ENCODE measurements at places on chromosomes 2 and 18.

DNA sequence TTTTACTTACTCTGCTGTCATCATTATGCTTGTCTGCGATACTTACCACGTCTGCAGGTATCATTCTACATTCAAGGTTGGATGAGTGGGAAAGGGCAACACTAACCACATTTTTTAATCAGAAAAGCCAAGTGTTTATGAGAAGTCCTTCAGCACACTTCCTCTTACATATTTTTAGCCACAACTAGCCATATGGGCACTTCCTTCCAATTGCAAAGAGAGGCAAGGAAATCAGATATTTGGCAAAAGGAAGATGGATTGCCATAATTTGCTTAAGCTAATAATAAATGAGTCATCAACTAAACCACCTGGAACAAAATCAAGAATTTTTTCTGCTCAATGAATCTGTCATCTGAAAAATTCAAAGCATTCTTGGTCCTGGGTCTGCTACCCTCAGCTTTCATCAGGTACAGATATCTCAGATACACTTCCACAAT lies 16.7 kb upstream of the MRO start:
- no peak for DNase-seq

DNA sequence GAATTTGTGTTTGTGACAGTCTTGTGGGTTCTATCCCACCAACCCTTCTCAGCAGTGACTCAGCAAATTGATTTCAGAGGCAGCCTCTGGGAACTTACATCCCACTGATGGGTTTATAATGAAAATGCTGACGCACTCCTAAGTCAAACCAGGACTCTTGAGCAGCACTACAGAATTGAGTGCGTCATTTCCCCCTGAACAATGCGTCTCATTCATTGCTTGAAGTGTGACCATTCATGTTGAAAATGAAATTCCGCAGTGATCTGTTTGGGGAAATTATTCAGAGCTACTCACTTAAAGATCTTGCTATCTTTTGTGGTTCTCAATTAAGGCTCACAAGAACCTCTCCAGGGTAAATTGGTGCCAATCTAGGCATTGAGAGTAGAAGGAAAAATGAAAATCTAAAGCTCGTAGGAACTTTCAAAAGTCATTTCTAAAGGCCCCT lies 417.7 kb upstream of the SLC14A2 start:
- DNase-seq, result peak; percentile 89

- DNase-seq, result no peak
These were observed 119.0 kb upstream of the KLHL14 start for GRCh38 chr18:32891797-32892196.

DNA sequence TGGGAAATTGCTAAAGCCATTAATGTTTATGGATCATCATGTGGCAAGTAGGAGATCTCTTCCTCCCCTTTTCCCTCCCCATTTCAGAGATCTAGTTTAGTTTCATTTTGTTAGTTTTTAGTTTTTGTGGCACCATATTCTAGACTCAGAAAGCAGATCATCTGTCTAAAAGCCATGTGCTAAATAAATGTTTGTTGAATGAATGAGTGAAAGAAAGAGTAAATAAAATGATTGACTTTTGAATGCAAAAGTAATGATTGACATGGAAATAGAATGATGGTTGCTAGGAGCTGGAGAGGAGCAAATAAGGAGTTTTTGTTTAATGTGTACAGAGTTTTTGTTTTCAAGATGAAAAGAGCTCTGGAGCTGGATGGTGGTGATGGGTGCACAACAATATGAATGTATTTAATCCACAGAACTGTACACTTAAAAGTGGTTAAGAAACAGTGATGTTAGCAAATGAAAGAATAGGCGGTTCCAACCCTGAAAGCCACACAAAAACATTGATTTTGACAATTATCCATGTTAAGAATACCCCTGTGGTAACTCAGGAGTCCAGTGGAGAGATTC lies 23.6 kb downstream of the TMEM178A start:
- no peak for DNase-seq

- DNase-seq, result no peak
These were observed 1.8 kb upstream of the RNF144A start for GRCh38 chr2:6915399-6915798.

- no peak for DNase-seq
These were observed 94.0 kb upstream of the OTX1 start for GRCh38 chr2:62956651-62957050.

DNA sequence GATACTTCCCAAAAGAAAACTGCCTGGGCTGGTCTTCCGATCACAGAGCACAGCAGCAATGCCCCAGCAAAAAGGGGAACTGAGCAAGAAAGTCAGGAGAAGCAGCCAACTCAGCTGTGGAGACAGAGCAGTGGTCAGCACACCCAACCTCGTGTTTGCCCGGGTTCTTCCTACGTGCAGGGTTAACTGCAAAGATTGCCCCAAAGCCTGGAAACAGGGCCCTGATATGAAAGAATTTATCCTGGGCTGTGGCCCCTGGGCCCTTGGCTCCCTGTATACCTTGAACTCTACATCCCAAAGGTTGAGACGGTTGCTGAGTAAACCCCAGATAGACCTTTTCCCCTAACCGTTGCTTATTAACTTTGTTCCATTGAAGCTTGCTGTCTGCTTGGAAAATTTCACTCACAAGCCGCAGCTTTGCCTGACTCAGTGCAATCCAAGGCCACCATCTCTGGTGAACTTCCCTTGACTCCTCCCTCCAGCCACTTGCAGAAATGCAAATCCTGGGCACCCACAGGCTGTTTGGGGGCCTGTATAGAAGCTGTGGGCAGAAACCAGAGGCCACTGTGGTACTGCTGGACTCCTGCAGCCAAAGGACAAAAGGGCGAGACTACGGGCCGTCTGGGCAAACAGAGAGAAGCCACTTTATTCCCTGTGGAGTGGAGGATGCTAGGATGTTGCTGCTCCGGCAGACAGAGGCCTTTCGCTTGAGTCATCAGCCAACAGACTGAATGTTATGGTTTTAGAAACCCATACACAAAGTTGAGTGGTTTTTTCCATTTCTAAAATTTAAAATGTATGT lies 18.2 kb downstream of the NRP2 start:
- no peak for DNase-seq

GRCh38 chr2:118683460-118683859 lies 164.0 kb downstream of the EN1 start:
- no peak for DNase-seq

DNA sequence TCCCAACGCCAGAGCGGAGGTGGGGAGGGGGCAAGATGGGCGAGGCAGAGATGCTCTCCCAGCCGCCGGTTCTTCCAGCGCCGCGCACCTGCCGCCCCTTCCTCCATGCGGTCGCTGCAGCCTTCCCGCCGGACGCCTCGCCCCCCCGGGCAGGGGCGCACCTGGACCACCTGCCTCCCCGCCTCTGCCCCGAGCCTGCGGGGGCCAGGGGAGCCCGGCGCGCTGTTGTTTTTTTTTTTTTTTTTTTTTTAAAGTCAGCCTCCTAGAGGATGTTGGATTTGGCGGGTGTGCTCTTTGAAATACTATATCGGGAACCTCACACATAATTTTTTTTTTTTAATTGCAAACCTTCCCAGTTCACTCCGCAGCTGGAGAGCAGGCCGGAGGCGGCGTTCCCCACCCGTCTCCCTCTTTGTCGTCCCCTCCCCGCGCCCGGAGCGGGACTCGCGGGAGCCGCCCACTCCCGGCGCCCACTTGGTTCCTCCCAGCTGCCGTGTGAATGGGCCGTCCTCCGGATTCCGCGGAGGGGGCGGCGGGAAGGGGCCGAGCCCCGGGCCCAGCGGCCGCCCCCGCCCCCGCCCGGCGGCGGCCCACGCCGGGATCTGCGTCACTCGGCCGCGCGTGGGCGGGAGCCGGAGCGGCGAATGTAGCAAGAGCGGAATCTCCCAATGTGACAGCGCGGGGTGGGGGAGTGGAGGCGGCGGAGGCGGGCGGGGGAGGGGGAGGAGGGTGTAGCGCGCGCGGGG lies 421 bp upstream of the NAB1 start:
- no peak for DNase-seq

GRCh38 chr2:105447476-105447875 lies 48.6 kb upstream of the FHL2 start:
- no peak for DNase-seq

DNA sequence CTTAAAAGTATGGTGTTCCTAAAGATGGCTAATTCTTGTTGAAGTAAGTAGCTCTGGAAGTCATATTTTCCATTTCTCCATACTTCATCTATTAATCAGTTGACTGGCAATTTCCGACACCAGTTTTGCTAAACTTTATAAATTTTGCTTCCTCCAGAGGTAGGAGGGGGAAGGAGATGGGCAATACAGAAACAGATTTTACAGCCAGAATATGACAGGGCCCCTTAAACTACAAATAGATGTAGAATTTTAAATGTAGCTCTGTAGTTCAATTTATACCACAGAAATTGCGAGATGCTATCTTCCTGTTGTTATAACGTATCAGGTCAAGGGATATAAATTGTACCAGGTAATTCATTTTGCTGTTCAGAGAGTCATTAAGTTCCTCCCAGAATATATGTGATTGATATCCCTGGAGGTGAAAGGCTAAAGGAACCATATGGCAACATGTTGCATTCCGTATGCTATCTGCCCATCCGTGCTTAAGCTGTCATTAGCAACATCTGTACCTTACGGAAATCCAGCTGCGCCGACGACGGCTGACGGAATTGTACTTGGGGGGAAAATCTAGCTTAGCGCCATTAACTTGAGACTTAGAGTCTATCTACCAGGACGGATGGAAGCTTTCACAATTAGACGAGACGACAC lies 8.4 kb upstream of the NR4A2 start:
- no peak for DNase-seq

- DNase-seq, result no peak
These were observed 32.4 kb downstream of the GTF3C3 start for GRCh38 chr2:196767101-196767500.

GRCh38 chr2:196293751-196294515 lies 122.6 kb upstream of the STK17B start:
- no peak for DNase-seq

- no peak for DNase-seq
These were observed 8.5 kb downstream of the PDK1 start for GRCh38 chr2:172564376-172564775.

GRCh38 chr2:11155381-11156035 lies at the start of gene SLC66A3:
Gene SLC66A3 (plus strand): TSS chr2:11155467. CDS start chr2:11155547, 80 bp downstream.
- no peak for DNase-seq

- no peak for DNase-seq
These were observed 313.6 kb upstream of the MC4R start for GRCh38 chr18:60686142-60686541.

DNA sequence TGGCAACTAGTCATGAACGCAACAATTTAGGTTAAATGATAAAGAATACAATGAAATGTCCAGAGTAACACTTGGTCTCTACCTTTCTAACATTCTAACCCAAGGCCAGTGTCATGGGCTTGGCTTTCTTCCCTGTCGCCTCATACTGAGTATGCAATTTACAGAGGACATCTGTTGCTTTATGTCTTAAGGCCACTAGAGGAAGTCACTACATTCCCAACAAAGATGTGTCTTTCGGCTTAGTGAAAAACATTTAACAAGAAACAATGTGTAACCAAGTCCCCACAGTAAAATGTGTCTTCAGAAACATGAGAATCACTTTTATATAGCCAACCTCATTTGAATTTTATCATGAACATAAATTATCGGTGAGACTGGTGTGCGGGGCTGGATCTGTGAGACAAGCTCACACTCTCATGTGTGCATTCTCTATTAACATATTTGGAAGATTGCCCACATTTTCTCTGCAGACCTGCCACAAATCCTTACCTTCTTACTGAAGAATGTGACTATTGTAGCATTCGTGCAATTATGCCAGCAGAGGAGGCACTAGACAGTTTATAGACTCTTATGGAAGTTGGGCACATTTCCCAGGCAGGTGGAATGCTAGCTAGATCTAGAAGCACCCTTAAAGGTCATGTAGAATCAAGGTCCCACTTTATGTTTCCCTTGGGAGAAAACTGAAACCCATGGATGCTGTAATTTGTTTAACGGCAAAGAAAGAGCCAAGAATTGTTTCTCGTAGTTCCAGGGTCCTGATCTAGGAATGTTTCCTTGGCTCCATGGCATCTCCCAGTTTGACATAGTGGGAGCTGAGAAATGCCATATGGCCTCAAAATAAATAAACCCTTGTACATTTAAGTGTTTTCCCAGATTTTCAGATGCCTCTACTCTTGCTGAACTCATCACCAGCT lies 101.8 kb downstream of the CD226 start:
- no peak for DNase-seq

DNA sequence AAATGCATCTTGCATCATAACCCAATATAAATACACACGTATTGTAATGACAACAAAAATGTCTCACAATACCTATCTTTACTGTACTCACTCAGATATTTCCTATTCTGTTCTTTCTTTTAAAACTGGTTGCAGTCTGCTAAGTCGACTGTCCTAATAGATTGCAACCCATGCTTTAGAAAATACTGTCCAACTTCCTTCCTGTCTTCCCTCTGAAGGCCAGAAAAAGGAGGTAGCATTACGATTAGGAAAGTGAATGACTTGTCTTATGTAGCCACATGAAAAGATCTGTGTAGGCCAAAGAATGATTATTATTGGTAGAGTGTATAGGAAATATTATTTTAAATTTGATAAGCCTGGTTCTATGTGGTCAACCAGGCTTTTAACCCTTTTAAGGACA lies 134.1 kb downstream of the FAM210A start:
- DNase-seq, result no peak

DNA sequence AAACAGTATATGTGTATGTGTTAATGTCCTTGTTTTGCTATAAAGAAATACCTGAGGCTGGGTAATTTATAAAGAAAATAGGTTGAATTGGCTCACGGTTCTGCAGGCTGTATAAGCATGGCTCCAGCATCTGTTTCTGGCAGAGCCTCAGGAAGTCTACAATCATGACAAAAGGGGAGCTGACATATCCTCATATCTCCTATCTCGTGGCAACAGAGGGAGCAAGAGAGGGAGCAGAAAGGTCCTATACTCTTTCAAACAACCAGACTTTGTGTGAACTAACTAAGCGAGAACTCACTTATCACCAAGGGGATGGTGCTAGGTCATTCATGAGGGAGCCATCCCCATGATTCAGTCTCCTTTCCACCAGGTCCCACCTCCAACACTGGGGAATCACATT lies 13.0 kb downstream of the CALCRL start:
- no peak for DNase-seq

DNA sequence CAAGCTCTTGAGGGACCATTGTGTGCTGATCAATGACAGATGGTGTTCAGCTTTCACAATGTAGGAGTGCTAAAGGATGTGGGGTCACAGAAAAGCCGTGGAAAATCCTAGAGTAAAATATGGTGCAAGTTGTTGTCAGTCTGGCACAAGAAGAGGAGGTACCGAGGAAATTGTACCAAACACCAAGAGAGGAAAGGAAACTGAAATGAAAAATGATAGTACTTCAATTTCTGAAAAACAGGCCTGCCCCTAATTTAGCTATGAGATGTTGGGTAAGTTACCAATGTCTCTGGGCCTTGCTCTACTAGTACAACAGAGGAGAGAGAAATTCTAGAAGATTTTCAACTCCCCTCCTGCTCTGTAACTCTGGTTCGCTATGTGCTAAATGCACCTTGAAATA lies 78.8 kb upstream of the PELI1 start:
- DNase-seq, result no peak

All from SK-N-MC (cell line).